ENCODE measurements at places on chromosomes 7 and 10.

- DNase-seq: no peak
Measured at GRCh38 chr7:48289656-48290055, 118.4 kb downstream of the ABCA13 start.

DNA sequence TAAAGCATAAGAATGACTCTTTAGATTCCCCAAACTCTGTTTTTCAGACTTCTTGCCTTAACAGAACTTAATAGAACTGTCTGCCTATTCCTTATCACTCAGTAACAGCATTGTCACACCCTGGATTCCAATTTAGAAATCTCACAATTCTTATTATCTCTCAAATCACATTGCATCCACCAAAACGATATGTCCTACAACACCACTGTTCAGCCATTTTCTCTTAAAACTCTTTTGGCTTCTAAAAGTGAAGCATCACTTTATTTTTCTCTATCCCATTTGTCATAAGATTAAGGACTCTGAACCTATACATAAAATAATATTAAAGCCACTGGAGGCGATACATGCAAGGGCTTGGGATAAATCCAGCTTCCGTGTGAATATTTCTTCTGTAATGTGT, 1.2 kb upstream of the CPED1 start:
- no peak for DNase-seq

DNA sequence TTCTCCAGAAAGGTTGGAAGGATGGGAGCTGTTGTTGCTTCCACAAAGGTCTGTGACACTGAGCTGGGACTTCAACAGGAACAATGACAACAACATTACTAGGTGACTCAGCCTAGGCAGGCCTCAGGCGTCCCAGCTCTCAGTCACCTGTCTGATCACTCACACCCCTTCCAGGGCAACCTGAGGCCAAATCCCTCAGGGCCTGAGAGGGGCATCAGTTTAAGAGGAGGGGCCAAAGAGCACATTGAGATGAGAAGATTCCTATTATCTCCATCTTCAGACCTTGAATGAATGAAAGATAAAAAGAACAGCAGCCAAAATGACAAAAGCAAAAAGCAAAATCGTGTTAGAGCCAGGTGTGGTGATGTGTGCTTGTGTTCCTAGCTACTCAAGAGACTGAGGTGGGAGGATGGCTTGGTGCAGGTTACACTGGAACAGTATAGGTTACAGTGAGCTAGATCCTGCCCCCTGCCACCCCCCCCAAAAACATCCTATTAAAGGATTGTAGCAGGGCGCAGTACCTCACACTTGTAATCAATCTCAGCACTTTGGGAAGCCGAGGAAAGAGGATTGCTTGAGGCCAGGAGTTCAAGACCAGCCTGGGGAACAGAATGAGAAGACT, at the start of gene ATG9B:
TSS of gene ATG9B (minus strand) at position 60 of the 622 bp plus-strand sequence. CDS start 71 bp downstream, outside the sequence.
- DNase-seq: no peak

DNA sequence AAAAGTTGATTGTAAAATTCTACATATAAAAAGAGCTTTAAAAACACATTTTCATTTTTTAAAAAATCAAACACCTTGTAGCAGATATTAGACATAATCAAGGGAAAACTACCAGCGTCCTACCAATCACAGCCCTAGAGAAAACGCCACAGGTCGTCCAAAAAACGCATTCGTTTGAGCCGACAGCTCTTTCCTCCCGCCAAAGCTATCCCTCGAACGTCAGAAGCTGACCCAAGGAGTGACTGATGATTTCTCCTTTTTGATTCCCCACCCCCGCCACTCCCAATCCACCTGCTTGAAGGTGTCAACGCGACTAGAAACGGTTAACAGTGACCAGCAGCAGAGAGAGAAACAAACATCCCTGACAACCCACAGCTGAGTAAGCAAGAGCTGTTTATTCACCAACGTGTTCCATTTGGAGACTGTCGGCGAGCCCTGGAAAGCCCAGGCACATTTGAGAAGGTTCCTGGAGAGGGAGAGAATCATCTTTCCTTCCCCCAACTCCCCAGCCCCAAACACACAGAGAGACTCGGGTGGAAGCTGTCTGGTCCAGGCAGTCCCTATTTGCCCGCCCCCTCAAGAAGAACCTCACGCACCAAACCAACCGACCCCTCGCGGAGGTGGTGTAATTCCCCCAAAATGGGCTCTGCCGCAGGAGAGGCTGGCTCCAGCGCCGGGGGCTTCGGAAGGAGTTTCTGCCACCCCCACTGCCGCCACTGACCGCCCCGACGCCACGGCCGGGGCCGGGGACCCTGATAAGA, 622 bp downstream of the CPEB3 start:
- no peak for DNase-seq

DNA sequence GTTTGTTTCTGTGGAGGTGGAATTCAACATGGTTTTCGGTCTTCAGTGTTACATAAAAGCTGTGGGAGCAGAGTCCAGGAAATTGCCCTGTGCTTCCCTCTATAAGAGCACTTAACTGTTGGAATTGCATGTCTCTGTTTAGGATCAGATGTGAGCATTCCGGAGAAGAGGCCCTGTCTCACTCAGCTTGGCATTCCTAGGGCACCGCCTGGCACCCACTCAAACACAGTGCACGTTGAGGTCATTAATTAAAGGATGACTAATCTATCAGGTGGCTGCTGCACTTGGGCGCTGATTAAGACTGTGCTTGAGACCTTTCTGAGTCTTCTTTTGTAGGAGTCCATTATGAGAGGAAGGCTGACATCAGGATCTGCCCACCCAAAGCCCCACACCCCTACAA, 82.8 kb upstream of the VIPR2 start:
- no peak for DNase-seq

DNA sequence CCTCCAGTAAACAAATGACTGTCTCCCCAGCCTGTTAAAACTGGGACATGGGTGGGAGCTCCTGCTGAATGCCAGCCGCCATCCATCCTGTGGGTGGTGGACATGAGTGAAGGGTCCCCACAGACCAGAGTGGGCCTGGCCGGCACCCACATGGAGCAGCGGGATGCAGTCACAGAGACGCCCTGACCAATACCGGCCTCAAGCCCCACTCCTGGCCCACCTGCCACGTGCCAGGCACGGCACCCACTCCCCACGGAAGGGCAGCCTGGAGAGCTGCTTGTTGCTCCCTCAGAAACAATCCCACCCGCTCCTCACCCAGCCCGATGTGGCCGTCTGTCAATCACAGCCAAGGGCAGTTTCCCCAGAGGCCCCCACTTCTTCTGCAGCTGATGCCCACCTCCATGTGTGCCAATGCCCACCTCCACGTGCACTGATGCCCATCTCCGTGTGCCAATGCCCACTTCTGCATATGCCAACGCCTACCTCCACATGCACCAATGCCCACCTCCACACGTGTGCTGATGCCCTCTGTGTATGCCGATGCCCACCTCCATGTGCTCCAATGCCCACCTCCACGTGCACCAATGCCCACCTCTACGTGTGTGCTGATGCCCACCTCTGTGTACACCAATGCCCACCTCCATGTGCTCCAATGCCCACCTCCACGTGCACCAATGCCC, 42.8 kb upstream of the DNAAF5 start:
- DNase-seq: no peak

GRCh38 chr7:55878691-55879090, 8.6 kb upstream of the ZNF713 start:
- DNase-seq: no peak

DNA sequence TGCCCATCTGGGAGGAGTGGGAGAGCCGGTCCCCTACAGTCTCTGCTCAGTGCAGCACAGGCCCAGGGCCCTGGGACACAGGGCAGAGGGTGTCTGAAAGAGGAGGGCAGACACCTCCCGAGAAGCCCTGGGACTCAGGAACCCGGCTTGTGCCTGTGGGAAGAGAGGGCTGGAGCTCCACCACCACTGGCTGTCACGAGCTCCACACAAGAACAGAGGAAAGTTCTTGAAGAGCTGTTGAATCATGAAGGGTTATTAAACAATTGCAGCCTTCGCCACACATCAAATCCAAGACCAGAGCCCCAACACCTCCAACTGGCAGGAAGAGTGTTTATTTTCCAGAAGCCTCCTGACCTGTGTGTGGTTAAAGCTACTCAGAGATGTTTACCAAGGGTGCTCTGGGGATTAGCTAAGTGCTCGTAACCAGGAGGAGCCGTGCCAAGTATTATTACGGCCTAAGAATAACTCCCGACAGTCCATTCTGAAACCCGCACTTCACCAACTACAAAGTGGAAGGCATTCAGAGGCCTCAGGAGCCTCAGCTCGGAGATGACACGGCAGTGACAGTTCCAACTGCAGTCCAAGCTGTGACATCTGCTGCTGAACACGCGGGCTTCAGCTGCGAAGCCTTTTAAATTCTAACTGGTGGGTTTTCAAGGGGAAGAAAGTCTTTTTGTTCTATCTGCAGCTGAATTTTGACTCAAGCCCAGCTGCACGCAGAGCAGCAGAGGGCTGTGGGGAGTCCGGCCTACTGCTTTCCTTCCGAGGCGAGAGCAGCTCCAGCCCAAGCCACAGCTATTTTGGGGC, 75.1 kb downstream of the MAD1L1 start:
- no peak for DNase-seq

- DNase-seq: no peak
Measured at GRCh38 chr10:73999703-74000102, 1.8 kb downstream of the VCL start.

DNA sequence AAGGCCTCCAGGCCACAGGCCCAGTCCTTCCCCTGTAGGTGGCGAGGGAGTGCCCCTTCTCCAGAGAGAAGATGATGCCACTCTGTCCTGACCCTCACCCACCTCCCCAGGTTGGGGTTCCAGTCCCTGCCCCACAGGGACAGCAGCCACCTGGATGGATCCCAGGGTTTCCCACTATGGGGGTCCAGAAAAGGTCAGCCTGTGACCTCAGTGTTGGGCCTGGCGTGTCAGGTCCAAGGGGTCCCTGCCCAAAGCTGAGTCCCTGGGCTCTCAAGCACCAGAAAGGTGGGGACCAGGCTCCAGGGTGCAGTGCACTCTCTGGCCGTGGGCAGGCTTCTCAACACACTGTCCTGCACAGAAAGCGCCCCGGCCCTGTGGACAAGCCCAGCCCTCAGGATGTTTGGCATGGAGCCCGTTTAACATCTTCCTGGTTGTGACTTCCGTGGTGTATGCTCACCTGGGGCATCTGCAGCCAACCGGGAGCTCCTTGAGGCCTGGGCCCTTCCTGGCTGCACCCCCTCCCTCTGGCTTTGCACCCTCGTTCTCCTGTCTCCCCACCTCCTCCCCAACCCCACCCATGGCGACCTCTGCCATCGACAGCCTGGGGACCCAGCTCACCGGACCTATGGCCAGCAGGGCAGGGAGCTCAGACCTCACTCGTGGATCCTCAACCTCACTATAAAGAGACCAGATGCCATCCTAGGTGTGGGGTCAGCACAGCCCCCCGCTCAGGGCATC, 58.3 kb upstream of the PPP2R2D start:
- DNase-seq: no peak

DNA sequence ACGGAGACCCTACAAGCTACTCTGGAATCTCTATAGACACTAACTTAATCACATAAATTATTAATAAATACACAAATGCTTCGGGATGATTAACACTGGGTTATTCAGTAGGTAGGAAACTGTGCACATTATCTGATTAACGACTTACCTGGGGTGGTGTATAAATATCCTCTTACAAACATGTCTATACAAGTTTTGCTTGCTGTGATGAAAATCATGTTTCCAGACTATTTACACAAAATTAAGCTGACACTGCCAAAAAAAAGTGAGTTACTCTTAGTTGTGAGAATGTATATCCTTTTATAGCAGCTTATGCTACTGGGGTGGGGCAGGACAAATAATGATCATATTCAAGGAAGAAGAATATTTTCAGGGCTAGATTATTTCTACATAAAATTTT, 314.6 kb downstream of the C7orf25 start:
- no peak for DNase-seq

- peak; percentile 50 for DNase-seq
Measured at GRCh38 chr10:22988581-22989360, 60.9 kb downstream of the ARMC3 start.

- no peak for DNase-seq
Measured at GRCh38 chr10:35079265-35079664, 10.9 kb downstream of the CUL2 start.

- no peak for DNase-seq
Measured at GRCh38 chr10:78464856-78465267, 431.2 kb downstream of the RPS24 start.

- no peak for DNase-seq
Measured at GRCh38 chr10:61284222-61284890, 168.8 kb downstream of the TMEM26 start.

DNA sequence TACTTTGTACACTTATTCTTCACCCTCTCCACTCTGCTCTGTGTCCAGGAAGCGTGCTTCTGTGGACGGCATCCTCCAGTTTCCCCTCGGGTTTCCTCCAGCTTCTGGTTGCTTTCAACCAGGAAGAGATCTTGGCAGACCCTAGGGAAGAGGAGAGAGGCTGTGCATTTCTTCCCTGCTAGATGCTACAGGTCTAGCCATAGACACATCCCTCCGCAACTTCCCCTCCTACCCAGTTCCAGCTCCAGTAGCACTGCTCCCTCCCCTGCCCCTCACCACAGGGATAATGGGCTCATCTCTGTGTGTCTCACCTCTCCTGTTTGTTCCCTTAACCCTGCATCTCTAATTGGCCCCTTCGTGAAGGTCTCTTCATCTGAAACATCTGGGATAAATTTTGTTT, 16.3 kb downstream of the TLL2 start:
- DNase-seq: no peak
